Trophoblast cell (in vitro differentiated cells and primary cell): ENCODE measurements at places on chromosomes 2 and 18.

- no peak for DNase-seq
These were observed 67.3 kb upstream of the CABLES1 start for GRCh38 chr18:23068011-23068410.

DNA sequence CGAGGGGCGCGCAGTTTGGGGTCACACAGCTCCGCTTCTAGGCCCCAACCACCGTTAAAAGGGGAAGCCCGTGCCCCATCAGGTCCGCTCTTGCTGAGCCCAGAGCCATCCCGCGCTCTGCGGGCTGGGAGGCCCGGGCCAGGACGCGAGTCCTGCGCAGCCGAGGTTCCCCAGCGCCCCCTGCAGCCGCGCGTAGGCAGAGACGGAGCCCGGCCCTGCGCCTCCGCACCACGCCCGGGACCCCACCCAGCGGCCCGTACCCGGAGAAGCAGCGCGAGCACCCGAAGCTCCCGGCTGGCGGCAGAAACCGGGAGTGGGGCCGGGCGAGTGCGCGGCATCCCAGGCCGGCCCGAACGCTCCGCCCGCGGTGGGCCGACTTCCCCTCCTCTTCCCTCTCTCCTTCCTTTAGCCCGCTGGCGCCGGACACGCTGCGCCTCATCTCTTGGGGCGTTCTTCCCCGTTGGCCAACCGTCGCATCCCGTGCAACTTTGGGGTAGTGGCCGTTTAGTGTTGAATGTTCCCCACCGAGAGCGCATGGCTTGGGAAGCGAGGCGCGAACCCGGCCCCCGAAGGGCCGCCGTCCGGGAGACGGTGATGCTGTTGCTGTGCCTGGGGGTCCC, at the start of gene ITGA4:
Gene ITGA4 (plus strand): TSS at position 266 of the 620 bp plus-strand sequence. CDS start 269 bp downstream, at position 535.
- DNase-seq, result no peak

GRCh38 chr2:233940376-233941276, 23.5 kb downstream of the TRPM8 start:
- DNase-seq, result no peak

- DNase-seq, result no peak
These were observed 75.6 kb upstream of the OTX1 start for GRCh38 chr2:62974999-62975398.
